ENCODE measurements at places on chromosomes 1 and 21.

DNA sequence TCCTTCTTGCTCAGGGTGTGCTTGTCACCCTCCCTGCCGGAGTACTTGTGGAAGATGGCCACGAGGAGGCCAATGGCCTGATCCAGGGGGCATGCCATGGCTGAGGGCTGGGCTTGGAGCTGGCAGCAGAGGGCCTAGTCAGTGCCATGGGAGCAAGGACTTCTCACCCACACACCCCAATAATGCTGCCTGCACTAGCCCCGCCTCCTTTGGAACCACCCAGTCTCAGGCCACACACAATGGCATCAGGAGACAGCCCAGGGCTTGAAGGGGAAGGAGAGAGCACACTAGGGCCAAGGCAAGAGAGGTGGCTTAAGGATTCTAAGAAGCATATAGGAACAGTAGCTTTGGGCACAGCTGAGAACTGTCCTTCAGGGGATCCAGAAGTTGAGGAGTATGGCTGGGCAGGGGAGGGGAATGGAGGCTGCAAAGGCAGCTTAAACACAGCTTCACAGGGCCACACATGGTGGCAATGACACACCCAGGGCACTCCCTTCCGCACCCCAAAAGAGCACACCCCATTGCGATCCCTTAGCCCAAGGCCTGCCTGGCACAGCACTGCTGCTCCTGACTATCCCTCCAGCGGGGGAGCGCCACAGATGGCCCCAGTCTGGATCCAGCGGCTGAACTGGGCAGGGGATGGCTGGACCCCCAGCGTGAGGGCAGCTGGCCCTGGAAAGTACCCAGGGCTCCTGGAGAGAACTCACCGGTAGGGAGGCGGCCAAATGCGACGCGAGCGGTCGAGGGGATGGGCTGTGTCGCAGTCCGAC lies at the start of gene S100A6:
Gene S100A6 (minus strand): TSS at position 750 of the 770 bp plus-strand sequence. CDS start 652 bp downstream, at position 98.
- peak; percentile 79 for DNase-seq

- DNase-seq, result no peak
These were observed 24.1 kb downstream of the SMYD3 start for GRCh38 chr1:246482805-246483568.

GRCh38 chr1:194358208-194358581 lies 1171.8 kb upstream of the B3GALT2 start:
- DNase-seq, result no peak

GRCh38 chr1:155226188-155226909 lies 17.9 kb downstream of the MTX1 start:
- DNase-seq, result peak; percentile 81

DNA sequence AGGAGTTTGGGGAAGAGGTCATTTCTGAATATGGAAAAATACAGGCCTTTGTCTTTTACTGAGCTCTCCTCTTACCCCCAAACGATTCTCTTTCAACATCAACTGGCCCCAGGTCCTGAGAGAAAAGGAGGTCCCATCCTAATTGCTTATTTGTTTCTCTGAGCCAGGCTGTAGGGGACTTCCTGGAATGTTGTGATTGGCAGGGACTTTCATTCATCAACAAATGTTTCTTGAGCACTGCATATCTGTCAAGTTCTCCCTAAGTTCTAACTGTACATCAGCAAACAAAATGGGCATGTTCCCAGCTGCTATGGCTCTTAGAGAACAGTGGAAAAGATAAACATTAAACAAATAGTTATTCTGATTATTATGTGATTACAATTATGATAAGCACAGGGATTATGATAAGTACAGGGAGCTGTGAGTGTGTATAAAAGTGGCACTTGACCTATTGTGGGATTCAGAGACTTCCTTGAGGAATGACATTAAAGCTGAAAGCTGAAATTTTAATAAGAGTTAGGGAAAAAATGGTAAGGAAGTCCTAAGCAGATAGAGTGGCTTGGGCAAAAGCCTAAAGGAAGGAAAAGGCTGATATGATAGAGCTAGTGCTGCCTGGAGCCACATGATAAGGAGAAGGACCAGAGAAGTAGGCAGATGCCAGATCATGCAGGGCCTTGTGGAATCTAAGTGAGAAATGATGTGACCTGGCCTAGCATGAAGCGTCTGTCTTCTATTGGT lies 11.6 kb downstream of the GPX7 start:
- no peak for DNase-seq

GRCh38 chr1:153563991-153564390 lies 1.7 kb downstream of the S100A2 start:
- no peak for DNase-seq

GRCh38 chr1:35876988-35877387 lies 6.0 kb upstream of the AGO1 start:
- DNase-seq, result no peak

GRCh38 chr1:184489908-184490307 lies 103.1 kb downstream of the C1orf21 start:
- DNase-seq, result no peak

DNA sequence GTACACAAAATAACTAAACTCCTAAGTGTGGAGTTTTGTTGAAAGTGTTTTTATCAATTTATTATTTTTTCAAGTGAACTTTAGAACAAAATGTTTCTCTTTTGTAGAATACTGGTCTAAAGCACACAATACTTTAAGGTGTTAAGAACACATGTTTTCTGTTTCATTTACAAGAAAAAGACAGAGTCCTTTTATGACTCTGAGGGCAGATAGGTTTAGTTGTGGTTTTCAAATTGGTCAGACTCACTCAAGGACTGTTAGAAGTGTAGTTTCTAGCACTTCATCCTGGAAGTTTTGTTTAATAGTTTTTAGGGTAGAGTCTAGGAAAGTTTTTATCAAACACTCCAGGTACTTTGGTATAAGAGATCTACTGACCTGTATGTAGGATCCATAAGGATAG lies 376.5 kb downstream of the LRRIQ3 start:
- no peak for DNase-seq

GRCh38 chr21:31397939-31398338 lies 53.9 kb upstream of the TIAM1 start:
- no peak for DNase-seq

Measured in LHCN-M2 (cell line).